ENCODE measurements at places on chromosomes 12 and 14.

- no peak for DNase-seq
Measured at GRCh38 chr12:27504507-27504906, 19.5 kb upstream of the PPFIBP1 start.

DNA sequence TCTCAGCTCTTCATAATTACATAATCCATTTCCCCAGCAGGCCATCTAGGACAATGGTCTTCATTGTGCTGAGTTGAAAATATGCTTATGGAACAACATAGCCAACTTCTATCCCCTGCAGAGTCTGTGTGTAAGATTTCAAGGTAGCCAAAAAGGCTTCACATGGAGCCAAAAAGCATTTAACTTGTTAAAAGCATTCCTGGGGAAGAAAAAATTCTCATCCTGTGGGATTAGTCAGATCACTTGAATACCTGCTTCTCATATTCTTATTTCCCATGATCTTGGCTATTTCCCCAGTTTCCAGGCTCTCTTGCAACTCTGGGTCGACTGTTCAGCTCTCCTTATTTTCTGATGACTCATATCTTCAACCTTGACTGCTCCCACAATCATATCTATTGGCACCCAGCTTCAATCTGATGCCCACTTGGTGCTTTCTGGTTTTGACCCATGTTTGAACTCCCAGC, 178.9 kb downstream of the KLHL28 start:
- DNase-seq: no peak

GRCh38 chr12:112238441-112238840, 113.1 kb downstream of the TRAFD1 start:
- no peak for DNase-seq

- peak; percentile 41 for DNase-seq
Measured at GRCh38 chr14:94548999-94549985, 11.9 kb upstream of the SERPINA4 start.

GRCh38 chr14:59830338-59830734, 40.2 kb downstream of the RTN1 start:
- DNase-seq: no peak

GRCh38 chr12:3040663-3041544, 36.3 kb upstream of the TSPAN9 start:
- no peak for DNase-seq

DNA sequence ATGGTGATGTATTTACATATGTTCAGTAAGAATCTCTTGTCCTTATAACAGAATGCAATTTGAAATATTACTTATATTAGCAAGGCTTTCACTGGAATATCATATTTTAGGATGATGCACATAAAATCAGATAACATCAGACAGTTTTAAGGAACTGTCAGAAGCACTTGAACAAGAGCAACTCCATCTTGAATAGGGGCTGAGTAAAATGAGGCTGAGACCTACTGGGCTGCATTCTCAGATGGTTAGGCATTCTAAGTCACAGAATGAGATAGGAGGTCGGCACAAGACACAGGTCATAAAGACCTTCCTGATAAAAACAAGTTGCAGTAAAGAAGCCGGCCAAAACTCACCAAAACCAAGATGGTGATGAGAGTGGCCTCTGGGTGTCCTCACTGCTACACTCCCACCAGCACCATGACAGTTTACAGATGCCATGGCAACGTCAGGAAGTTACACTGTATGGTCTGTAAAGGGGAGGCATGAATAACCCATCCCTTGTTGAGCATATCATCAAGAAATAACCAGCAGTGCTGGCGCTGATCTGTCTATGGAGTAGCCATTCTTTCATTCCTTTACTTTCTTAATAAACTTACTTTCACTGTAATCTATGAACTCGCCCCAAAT, 27.6 kb upstream of the ETV6 start:
- DNase-seq: peak; percentile 59

DNA sequence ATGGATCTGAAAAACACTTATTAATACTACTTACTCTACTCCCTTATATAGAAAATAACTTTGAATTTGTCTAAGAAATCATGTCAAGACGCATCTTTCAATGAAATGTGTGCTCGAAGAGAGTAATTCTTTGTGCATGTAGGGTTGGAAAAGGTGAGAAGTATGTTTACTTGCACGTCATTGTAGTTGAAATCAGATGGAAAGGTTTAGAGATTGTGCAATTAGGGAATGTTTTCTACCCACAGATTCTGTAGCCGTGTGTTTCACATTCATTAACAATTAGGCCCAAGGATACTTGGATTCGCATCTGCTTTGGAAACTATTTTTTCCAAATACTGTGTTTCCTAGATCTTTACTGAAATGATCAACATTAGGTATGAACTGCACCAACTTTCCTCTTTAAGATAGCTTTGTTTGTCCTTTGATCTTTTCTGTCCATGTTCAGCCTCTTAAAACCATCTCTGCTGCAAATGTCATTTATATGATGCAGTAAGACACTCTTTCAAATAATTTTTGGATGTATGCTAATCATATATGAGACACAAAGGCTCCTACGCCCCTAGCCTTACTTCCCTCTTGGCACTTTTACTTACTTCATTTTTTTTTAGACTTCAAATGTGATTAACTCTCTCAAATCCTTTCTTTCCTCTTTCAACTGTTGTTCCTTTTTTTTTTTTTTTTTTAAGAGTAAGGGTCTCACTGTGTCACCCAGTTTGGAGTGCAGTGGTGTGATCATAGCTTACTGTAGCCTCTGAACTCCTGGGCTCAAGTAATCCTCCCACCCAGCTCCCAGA, 58.0 kb upstream of the PSMA6 start:
- no peak for DNase-seq

GRCh38 chr12:27201169-27201568, 42.9 kb upstream of the STK38L start:
- no peak for DNase-seq

Data from Jurkat, Clone E6-1 (cell line).